COLO829 (cell line): ENCODE measurements at places on chromosomes 7 and 10.

- no peak for DNase-seq
These were observed 17.2 kb downstream of the ZNF316 start for GRCh38 chr7:6654113-6654841.

DNA sequence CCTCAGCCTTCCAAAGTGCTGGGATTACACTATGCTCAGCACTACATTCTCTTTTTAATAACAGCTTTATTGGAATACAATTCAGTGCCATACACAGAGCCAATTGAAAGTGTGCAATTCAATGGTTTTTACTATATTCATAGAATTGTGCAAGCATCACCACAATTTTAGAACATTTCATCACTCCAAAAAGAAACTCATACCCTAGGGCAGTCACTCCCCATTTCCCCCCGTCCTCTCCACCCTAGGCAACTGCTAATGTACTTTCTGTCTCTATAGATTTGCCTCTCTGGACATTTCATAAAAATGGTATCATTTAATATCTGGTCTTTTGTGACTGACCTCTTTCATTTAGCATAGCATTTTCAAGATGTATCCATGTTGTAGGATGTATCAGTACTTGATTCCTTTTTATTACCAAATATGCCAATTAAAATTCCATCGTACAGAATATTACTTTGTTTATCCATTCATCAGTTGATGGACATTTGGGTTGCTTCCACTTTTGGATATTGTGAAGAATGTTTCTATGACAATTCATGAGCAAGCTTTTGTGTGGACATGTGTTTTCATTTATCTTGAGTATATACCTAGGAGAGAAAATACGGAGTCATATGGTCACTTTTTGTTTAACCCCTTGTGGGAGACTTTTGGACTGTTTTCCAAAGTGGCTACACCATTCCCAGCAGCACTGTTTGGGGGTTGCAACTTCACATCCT, 6.3 kb upstream of the XPNPEP1 start:
- no peak for DNase-seq

DNA sequence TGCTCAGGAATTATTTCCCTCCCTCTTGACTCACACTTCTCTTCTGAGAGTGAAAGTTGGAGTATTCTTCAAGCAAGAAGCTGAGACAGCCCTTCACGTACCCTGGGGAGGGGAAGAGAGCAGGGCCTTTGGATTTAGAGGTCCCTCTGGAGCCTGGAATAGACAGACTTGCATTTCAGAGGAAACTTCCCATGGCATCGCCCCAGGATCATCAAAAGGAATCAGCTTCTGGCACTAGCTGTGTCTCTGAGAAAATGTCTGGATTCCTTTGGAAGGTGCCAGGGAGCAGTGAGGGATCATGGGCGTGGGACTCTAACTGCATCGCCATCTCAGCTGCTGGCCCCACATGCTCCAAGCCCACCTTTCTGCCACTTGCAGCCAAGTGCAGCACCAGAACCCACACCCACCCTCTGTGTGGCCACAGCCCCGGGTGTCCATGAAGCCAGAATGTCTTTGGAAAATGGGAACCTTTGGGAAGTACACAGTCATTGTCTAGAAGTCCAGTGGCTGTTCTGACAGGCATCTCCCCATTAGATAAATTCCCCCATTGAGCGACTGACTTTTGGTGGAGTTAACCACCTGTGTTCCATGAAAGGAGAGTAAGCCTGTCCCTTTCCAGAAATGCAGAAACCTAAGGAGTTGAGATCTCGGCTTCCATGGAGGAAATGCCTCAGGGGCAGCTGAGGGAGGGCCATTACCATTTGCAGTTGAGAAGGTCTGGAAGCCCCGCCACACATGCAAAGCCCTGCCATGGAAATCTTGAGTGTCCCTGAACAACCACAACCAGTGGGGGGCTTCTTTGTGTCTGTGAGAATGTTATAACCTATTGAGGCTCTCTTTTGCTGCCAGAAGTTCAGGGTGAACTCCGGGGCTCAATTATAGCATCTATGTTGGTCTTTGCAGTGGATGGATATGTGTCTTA, 57.8 kb upstream of the GDF10 start:
- DNase-seq, result no peak

GRCh38 chr7:135971366-135971725, 5.8 kb downstream of the MTPN start:
- DNase-seq, result no peak

- DNase-seq, result no peak
These were observed 49.8 kb upstream of the FHIP2A start for GRCh38 chr10:114771749-114772148.

DNA sequence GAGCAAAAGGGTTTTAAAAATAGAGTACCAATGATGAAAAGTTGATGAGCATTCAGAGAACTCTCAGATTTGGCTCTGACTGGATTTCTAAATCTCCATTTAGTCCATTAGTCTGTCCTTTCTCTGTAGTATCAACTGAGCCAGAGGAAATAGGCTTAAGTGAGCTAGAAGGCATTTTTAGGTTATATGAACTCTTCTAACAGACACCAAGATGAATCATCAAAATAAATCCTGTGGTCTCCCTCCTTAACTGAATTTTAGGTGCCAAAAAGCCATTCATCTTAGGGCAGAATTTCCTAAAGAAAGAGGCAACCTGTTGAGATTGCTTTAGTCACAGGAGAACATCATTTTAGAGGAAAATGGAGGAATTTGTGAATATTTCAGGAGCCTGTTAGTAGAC, 305.1 kb downstream of the AUTS2 start:
- DNase-seq, result no peak

DNA sequence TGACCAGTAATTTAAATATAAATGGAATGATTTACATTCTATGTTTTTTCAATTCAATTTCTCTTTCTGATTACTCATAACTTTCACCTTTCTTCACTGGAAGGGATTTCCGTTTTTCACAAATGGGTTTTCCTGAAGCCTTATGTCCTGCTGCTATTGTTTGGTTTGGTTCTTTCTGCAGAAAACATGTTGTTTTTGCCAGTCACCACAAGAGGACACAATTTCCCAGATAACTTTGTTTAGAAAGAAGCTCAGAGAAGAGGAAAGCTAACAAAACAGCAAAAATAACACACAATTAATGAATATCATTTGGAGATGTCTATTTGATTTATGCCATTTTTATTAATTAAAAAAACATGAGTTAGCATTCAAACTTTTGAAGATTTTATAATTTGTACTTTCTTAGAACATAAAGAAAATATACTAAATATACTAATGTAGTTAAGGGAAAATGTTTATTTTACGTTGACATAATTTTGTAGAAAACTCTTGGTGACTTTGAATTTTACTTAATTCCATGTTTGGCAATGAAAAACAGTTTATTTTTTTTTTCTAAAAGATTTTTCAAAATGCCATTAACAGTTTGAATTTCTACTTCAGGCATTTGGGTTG, 4.6 kb upstream of the TWIST1 start:
- DNase-seq, result peak; percentile 53

- DNase-seq, result no peak
These were observed 36.2 kb downstream of the SEMA3D start for GRCh38 chr7:85150624-85151023.

- DNase-seq, result peak; percentile 18
These were observed 53.8 kb upstream of the CPXM2 start for GRCh38 chr10:123945325-123945920.

DNA sequence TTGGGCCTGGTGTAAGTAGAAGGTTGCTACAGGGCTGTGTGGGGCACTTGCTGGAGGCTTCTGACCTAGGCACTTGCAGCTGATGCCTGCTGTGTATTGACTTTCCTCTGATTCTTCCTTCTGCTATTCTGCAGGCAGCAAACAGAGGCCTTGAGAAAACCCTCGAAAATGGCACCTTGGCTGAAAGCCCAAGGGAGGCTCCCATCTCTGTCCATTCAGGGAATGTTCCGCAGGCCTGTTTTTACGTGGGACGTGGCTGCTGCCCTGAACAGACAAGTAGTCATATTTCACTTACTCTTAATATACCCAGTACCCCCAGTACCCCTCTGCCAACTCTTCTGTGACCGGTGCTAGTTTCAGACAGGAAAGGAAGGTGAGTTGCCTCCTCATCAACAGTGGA, 664.7 kb downstream of the INHBA start:
- DNase-seq, result no peak
